ENCODE measurements at places on chromosomes 1 and 21.

GRCh38 chr1:4837752-4838151 is 183.3 kb downstream of the AJAP1 start:
- no peak for DNase-seq

DNA sequence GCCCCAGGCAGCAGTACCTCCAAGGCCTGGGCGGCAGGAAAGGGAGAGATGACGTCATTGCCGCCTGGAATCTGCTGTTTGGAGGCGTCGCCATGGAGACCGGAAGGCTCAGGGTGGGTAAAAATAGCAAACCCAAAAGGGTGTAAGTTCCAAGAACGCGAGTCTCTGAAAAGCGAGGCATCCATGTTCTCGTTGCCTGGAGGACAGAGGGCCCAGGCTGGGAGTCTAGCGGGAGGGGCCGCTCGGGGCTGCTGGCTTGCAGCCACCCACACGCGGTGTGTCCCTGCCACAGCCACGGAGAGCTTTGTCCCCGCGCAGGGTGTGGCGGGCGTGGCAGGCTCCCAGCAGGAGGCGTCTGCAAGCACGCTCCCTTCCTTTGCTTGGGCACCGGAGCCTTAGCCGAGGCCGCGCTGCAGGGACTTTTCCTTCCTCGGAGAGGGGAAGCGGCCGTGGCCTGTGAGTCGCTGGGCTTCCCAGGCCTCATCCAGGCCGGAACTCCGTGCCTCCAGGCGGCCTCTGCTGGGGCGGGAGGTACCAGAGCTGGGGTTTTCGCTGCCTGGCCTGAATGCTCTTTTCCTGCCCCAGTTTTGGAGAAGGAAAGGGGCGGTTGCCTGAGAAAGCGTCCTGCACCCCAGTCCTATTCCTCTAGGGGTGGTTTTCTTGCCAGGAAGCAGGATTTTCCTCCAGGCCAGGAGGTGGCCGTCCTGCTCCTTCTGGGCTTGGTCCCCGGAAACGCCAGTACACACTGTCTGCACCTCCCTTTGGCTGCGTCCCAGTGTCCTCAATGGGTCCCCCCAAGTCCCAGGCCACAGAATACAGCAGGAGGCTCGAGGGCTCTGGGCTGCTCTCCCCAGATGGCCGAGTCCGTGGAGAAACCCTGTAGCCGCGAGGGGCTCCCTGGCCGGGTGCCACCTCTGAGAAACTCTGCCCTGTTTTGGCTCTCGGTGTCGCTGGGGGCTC is 15.3 kb upstream of the SKI start:
- peak; percentile 45 for DNase-seq

DNA sequence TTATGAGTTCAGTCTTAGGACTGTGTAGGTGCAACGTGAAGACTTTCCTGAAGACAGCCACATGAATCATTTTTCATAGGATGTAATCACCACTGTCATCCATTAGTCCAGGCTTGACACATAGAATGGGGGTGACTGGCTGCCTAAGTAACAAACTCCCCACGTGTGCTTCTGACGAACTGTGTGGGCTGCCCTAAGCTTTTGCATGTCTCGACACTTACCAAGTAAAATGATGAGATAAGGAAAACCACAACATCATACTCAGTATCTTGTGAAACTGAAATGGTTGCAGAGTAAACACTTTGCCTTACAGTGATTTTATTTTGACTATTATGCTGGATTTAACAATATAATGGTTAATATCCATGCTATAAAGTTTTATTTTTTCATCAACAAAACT is 19.5 kb downstream of the ERG start:
- DNase-seq = no peak

- peak; percentile 84 for DNase-seq
These were observed at the start of gene BTBD19 for GRCh38 chr1:44808063-44808937. Gene BTBD19 (plus strand): TSS chr1:44808523. CDS start chr1:44808821, 298 bp downstream.

DNA sequence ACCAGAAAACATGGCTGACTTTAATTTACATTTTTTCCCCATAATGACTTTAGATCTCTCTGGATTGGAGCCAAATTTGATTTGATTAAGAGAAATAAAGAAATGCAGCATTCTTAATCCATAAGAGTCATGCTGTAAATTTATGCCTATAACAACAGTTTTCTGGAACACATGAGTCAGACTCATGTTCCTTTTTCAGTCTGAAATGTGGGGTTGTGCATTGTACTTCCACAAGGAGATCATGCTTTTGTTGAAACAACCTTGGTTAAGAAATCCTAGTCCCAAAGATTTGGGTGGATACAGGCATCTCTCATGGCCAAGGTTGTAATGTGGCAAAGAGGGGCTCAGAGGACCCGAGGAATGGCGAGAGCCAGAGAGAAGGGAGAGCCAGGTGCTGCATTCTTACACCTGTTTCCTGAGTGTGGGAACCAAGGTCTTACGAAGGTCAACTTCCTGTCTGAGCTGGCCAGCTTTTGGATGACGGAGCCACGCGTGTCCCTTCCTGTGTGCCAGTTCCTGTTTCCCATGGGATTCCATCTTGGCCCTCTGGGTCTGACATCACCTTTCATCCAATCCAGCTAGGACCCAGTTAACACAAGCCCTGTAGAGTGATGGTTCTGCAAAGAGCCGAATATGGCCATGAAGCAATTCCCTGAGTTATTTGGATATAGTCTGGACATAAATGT is 23.1 kb downstream of the CLDN14 start:
- no peak for DNase-seq

DNA sequence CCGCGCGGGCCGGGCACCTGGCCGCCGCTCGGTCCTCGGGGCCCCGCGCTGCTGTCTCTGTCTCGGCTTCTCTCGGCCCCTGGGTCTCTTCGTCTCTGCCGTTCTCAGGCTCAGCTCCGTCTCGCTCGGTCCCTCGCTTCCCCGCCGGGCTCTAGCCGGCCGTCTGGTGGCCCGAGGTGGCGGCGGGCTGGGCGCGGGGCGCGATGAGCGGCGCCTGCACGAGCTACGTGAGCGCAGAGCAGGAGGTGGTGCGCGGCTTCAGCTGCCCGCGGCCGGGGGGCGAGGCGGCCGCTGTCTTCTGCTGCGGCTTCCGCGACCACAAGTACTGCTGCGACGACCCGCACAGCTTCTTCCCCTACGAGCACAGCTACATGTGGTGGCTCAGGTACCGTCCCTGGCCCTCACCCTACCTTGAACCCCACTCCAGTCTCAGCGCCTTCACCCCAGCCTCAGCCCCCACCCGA is 355 bp downstream of the SHISAL2A start:
- no peak for DNase-seq

DNA sequence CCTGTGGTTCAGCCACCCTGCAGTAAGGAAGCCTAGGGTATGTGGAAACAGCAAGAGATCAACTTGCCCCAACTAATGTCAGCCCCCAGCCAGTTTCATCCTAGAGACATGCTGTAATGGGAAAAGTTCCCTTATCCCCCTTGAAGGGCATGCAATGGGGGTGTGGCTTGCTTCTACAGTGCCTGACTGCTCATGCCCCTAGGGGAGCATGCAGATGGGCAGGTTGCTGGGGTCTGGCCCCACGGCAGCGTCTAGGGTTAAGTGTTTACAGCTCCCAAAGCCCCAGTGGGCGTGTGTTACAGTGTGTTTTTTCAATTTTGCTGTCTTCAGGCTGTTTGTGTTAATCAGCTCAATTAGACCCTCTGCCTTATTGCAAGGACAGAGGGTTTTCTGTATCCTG is 1105.9 kb downstream of the AMY1C start:
- no peak for DNase-seq

GRCh38 chr1:212656730-212657129 is 42.9 kb downstream of the BATF3 start:
- no peak for DNase-seq

DNA sequence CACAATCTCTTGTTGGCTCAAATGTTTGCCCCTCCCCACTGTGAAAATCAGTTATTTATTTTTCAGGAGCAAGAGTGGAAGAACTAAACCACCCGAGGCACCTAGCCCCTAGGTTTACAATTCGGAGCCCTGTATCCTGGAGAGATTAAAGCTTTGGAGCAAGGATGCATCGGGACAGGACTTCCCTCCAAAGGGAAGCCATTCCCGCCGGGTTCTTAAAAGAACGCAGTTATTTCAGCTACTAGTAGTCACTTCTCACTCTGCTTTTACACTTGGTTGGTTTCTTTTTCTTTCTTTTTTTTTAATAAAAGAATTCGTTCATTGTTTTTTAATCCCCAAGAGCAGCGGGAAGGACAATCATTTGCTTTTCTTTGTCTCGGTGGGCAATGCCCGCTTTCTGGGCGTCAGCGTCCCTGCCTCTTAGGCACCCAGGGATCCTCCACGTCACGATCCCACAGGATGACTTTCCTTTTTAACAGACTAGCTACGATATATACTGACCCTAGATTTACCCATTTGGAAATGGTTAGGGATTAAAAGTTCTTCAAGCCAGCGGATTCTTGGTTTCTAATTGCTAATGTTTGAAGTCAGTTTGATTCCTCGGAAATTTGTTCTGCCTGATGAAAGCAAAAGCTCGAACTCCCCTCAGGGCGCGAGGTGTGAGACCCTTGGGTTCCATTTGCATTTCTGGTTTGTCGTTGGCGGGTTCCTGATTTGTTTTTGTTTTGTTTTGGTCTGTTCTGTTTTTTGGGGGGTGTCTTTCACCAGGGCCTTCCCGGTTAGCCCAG is 9.0 kb downstream of the TBX15 start:
- DNase-seq = no peak

DNA sequence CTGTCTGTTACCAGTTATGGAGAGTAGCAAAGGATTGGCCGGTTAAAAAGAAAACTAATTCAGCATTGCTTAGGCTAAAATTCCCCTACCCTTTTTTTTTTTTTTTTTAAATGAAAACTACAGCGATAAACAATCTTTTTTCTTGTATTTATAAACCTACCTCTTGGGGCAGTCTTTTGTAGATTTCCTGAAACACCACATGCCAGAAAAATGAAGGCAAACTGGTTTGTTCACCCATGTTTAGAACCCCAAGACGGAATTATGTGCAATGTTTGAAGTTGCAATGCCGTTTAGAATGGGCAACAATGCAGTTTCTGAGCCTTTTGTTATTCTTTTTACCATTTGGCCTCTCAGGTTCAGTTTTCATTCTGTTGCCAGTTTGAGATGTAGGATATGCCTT is 59.1 kb downstream of the PRDM2 start:
- DNase-seq = no peak

- DNase-seq = no peak
These were observed 14.4 kb upstream of the ERVH48-1 start for GRCh38 chr21:42939582-42940413.

DNA sequence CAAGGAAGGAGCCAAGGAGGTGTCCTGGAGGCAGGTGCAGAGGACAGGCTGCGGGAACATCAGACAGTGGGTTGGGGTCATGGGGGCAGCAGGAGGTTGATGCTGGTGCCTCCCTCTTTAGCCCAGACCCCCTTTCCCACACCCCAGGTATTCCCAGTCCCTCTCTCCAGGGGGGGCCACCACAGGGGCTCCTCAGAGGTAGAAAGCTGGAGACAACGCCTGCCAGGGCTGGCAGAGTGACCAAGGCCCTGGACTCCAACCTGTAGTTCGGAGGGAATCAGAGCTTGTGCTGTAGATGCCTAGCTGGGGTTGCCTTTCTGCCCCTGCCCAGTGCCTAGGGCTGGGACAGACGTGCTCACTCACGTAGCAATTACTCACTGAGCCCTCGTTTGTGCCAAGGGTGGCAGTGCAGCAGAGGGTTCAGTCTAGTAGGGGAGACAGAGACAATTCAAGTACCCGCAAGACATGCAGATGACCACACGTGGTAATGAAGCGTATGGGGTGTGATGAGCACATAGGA is 148.2 kb downstream of the PTPRU start:
- DNase-seq = no peak

DNA sequence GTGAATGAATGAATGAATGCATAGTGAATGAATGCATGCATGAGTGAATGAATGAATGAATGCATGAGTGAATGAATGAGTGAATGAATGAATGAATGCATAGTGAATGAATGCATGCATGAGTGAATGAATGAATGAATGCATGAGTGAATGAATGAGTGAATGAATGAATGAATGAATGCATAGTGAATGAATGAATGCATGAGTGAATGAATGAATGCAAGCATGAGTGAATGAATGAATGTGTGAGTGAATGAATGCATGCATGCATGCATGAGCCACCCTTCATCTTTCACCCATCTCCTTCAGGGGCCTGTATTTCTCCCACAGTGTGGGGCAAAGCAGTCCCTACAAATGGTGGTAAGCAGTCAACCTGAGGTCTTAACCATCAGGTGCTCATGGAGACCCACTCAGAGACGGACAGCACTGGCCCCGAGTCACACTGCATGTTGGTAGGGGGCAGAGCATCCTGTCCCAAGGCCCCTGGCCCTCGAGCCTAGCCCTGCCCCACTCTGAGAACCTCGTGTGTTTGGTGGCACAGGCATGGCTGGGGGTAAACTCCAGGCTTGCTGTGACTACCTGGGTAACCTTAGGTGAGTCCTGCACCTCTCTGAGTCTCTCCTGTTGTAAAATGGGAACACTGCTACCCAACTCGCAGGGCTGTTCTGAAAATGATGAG is 28.0 kb upstream of the PAX7 start:
- no peak for DNase-seq

- DNase-seq = no peak
These were observed 391 bp upstream of the LDLRAP1 start for GRCh38 chr1:25543005-25543424.

DNA sequence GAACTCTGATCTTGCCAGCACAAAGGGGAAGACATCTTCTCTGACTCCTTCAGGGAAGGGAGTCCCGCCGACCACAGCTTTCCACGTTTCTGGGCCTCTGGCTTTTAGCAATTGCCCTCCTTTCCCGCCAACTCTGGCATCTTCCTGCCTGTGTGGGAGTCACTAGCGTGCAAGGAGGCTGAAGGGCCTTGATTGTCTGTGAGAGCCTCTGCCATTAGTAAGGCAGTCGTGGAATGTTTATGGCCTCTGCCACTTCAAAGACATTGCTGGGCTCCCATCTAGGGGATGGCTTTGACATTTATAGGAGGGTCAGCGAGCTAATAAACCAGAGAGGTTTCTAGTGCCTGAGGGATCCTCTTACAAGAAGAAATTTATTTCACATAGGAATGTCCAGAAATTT is 14.3 kb upstream of the PROK1 start:
- DNase-seq = no peak

DNA sequence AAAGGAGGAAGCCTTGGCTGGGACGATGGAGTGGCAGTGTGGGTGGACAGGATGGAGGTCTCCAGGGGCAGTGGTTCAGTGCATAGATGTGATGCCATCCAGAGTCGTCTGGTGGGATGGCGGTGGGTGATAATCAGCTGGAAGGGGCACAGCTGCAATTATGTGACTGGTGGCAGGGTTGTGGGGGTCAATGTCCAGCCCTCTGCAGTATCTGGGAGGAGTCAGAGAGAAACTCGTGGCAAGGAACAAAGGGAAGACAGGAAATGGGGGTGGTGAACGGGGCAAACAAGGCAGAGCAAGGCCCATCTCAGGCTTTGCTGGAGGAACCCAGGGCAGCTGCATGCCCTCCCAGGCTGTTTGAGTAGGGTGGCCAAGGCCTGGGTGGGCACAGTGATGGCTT is 118.3 kb upstream of the USP24 start:
- DNase-seq = no peak

GRCh38 chr1:189939967-189940366 is 537.7 kb downstream of the BRINP3 start:
- no peak for DNase-seq

DNA sequence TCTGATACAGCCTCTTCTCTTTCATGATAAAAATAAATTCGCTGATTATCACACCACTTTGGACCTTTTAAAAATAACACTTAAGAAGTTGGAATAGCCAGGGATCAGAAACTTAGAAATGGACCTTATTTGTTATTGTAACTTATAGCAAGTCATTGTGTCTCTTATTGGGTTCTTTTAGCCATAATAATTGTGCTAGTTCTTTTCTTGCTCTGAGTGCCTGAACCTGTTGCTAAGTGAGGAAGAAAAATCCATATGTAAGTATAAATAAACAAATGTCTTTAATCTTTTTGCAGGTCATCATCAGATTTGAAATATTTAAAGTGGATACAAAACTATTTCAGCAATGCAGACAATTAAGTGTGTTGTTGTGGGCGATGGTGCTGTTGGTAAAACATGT is 25.6 kb downstream of the CDC42 start:
- DNase-seq = no peak
